ENCODE measurements at places on chromosomes 7 and 10.

GRCh38 chr10:18333621-18334020, 193.4 kb downstream of the CACNB2 start:
- DNase-seq: no peak

GRCh38 chr7:47670729-47671128, 88.8 kb upstream of the TNS3 start:
- no peak for DNase-seq

DNA sequence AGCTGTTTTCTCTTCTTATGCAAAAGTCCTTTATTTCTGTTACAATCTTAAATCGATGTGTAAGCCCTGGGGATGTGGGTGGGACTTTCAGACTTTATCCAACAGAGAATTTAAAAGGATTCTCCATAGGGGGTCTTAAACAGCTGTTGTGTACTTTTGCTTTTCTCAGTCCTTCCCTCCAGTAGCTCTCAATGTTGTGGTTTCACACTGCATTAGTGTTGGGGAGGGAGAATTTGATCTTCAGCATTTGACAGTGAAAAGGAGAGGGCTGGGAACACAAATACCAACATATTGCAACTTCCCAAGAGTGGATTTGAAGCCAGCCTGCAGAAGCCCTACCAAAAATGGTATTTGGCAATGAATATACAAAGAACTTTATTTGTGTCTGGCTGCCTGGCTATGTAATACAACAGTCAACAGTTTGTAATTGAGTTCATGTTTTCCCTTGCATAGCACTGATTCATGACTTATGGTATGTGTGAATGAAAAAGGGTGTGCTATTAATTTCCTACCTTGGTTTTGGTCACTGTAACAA, 80.1 kb upstream of the CAPZA2 start:
- no peak for DNase-seq

DNA sequence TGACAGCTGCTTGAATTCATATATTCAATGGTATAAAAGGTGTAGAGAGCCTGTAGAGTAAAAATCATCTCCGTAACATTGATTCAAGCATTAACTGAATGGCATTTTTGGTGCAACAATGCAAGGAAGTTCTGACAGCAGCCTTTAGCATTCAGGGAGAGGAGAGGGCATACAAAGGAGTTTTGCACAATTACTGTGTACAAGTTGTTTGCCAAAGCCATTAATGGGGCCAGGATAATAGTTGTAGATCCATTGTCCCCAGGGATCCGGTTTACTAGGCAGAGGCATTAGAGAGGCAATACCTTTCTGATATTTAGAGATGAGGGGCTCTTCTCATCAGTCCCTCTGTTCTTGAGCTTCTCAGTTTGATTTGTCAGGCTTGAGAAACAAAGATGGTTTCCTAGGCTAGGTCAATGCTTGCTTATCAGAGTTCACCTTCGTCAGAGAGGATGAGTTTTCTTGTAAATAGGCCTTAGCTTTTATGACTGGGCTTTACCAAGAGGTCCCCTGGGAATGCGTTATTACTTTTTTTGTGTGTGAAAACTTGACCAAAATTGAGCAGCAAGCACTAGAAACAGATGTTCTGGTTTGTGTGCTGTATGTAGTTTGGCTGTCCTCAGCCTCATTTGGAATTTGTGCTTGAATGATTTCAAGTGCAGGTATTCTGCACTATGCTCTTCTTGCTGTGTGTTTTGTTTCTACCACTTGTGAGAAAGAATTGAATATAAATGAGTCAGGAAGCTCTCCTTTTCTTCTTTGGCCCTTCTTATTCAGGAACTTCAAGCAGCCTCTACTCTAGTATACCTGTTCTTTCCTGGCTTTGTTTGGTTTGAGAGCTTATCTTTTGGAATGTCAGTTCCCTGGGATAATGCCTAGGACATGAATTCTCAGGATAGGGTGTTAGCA, 32.0 kb downstream of the SND1 start:
- no peak for DNase-seq

DNA sequence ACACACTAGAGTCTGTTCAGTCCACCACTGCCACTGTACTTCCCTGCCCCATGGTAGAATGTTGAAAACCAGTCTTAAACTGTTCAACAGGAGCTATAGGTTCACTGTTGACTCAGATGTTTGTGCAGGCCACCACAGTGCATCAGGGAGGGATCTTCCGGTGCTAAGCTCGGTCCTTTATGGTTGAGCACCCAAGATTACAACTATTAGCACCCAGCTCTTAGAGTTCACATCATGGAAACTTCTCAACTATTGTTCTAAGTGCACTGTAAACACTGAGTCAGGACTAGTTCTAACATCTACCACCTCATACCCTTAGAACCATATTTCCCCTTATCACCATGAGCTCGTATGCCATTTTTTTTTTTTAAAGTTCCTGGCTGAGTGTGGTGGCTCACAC, 97.1 kb upstream of the MXI1 start:
- no peak for DNase-seq

DNA sequence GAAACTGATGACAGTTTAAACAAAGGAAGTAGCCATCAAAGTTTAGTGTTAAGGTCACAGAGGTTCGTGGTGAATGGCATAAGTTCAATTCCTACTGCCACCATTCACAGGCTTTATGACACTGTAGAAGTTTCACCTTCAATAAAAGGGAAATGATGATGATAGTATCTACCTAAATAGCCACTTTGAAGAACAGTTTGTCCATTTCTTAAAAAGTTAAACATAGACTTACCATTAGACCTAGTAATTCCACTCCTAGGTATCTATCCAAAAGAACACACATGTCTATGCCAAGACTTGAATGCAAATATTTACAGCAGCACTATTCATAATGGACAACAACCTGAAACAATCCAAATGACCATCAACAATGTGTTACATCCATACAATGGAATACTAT, 18.9 kb upstream of the GSTK1 start:
- no peak for DNase-seq

DNA sequence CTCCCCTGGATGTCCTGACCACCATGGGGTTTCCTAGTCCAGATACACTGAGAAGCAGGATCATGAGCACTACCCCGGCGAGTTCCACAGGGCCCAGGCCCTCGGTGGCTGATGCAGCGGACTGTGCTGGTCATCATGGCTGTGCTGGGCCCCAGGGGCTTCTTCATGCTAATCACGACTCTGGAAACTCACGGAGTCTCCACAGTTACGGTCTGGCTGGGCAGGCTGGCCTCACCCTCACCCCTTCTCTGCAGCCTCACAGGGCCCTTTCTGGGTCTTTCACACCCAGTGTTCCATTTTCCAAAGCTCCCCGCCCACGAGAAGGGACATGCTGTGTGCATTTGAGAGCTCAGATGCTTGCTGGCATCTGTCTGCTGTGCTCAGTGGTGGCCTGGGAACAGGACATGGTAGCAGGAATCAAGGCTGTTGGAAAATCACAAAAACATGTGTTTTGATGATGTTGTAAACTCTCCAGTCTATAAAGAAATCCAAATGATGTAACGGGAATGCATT, 119.0 kb downstream of the PTPN20 start:
- no peak for DNase-seq

DNA sequence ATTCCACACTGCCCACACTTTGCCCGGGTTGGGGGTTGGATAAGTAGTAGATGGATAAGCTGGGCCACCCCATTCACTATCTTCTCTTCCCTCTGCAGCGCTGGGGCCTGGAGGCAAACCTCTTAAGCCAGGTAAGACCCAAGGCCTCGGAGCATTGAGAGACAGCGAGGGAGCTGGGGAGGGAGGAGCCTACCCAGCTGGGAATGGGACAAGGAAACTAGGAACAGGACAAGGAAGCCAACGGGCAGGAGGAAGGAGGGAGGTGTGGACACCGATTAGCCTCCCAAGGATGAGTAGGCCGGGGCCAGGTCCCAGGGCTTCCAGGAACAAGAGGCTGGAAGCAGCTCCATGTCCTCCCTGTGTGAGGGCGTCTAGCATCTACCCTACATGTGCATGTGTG, 9.6 kb downstream of the ELN start:
- no peak for DNase-seq

DNA sequence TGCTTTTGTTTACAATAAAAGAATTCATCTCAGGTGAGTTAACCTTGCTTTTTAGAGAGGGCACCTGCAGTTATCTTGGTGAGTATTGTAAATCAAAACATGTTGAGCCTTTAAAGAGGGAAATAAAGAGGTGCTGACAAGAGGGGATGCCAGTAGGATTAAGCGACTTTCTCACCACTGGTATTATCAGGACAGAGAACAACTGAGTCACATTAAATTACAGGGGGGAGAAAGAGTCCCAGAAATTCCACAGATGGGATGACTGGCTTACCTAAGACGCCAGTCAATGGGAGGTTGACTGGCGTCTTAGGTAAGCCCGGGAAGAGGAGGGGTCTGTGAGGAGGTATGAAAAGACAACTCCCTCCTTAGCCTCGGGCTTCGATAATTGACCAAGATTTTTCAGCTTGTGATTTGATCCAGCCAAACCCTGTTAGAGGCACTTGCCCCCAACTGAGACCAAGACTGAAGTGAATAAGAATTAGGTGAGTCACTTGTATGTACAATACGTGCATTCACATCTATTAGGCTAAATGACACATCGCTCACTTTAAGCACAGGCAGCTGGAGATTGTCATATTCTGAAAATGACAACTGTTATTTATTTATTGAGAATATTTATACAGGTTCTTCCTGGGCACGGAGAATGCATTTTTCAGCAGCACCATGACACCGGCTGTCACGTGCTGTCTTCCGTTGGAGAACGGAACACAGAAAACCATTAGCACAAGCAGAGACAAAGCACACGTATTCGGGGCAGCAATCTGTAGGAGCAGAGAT, 117.6 kb downstream of the SEM1 start:
- no peak for DNase-seq

- DNase-seq: no peak
These were observed 14.3 kb upstream of the VIPR2 start for GRCh38 chr7:159158888-159159405.

DNA sequence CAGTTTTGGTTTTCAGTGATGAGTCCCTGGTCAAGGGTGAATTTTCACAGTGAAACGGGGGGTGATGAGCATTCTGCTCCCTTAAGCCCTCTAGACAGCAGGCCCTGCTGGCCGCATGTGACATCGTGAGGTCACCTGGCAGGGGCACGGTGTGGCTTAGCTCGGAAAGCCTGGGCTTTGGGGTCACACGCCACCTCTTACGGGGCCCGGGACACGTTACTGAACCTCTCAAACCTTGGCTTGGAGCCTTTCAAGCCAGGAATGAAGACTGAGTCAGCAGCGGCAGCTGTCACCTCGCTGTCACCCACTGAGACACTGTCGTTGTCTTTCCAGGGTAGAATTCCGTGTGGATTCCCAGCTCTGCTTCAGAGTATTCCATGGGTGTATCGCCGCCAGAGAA, 4.1 kb downstream of the GET4 start:
- DNase-seq: no peak

- DNase-seq: no peak
These were observed 1.0 kb downstream of the CPED1 start for GRCh38 chr7:120989257-120990220.

DNA sequence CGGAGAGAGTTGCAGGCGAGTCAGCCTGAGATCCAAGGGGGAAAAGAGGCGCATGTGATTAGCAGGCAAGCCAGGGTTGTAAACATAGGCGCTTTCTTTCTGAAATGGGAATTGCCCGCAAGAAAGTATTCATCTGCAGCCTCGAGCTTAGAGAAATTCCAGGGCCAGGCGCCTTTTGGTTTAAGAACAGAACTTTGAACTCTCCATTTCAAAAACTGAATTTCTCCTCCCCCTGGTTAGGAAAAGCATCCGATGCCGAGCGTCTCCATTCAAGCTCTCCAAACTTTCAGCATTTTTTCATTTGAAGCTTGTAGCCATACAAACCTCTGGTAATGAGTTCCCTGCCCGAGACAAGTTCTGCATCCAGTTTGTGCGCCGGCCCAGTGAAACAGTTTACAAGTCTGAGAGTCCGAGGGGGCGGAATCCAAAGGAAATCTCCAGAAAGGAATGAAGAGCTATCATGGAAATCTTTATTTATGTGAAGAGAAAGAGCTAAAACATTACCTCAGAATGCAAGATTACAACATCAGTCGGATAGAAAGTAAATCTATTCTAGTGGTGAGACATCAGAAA, 69.9 kb downstream of the FAM204A start:
- DNase-seq: no peak

Measured in left renal pelvis (tissue), 4 donors.